ENCODE measurements at places on chromosomes 7 and 10.

DNA sequence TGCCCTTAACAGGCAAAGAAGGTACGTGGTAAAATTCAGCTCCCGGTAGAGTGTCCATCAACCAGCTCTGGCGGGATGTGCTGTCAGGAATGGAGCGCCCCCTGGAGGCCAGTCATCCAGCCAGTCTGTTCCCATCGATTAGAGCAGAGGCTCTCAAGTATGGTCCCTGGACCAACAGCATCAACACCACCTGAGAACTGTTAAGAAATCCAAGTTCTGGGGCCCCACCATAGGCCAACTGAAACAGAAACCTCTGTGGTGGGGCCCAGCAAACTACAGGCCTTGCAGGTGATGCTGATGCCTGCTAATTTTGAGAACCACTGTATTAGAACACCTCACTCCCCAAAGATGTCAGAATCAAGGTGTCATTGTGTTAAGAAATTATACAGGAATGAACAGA is 109.2 kb downstream of the DPY19L1 start:
- peak; percentile 70 for DNase-seq

DNA sequence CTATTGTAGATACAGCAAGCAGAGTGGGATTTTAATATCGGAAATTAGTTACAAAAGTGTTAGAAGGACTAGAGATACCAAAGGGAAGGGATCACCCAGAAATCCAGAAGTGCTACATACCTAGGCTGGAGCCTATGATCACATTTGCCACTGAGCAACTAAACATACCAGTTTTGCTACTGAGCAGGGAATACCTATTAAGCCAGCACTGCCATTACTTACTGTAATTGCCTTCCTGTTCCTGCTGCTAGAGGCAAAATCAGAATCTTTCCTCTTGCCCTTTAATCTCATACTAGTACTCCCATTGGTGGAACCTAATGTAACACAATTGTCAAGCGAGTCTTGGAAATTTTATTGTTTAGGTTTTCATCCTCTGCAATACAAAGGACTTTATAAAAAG is 121.7 kb downstream of the ATRNL1 start:
- DNase-seq, result no peak

DNA sequence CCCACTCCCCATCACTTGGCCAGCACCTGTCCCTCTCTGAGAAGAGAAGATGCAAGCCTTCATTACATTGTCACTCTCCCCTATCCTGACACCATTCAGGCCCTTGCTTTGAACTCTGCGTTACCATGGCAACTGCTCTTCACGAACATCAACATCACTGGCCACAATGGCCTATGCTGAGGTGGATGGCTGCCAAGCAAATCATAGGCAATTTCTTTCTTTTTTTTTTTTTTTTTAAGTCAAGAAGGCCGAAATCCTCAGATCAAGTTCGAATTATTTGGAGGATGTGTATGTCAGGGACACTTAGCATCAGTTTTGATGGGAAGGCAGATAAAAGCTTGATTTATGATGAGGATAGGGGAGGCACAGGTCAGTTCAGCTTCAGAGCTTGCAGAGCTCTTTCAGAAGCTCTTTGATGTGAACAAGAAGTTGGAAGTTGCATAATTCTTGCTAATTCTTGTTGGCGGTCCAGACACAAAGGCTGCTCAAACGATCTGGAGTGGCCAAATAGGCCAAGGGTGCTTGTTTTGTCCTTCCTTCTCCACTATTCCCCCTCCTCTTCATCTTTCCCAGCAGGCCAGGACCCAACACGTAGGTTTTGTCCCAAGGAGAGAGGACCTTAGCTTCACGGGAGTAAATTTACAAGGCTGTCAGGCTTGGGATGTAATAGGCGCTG is 179.9 kb upstream of the NPVF start:
- no peak for DNase-seq

DNA sequence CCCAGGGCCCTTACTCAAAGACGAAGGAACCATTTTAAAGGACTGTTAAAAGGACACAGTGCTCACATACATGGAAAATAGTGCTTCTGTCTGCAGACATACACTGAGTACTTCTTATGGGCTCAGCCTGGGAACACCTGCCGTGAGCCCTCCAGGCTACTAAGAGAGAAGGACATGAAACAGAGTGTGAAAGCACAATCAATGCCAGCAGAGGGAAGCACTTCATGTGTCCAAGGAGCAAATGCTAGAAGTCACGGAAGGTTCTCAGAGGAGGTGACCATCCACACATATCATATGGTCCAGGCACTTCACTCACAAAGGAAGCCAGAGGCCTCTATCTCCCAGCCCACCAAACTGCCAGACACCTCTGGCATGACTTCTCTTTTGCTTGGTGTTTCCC is 15.5 kb downstream of the ELMO1 start:
- no peak for DNase-seq

GRCh38 chr7:74405899-74406512 is 47.7 kb upstream of the GTF2IRD1 start:
- DNase-seq, result no peak

- DNase-seq, result no peak
These were observed 107.3 kb upstream of the SHH start for GRCh38 chr7:155919391-155920067.

- no peak for DNase-seq
These were observed 123.7 kb downstream of the ANLN start for GRCh38 chr7:36513393-36513792.

DNA sequence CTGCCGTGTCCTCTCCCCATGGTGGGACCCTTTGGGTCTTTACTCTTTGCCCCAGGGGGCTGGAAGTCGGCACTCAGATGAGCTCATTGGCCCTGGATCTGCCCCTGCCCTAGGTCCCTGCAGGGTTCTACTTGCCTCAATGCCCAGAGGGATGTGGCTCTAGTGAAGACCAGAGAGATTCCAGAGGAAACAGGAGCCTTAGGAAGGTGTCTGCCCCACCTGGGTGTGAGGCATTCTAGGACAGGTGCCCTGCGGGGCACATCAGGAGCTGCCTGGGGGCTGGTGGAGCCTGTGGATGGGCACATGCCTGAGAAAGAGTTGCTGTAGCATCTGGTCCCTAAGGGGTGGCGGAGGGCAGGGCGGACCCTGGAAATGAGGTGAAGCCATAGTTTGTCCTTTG is 128.6 kb downstream of the ADCY1 start:
- no peak for DNase-seq

DNA sequence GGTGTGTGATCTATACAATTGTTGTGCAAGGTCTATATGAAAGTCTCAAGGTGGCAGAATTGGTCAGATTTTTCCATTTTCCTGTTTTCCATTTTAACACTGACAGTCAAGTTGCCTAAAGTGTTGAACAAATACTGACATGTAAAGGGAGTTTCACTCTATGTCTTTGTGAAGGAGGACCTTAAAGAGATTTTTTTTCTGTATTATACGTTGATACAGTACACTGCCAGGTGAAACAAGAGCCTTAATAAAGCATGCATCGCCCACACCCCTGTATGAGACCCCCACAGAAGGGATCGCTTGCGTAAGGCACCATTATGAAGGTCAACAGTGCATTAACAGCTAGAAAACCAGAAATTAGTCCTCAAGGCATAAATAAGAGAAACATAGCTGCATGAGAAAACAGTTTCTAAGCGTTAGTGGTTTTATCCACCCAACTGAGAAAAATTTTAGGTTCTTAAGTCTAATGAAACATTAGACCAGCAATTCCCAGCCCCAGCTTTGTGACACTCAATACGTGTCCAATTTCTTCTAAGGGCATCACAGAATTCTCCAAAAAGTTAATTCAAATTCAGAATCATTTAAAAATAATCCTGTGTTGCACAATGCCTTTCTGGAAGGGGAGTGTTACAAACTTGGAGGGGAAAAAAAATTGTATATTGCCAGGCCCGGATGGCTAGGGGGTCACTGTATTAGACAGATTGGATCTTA is 6.9 kb downstream of the KLF6 start:
- no peak for DNase-seq
